ENCODE measurements at places on chromosomes 6 and 20.
A peak's percentile ranks its signal among the peaks of the same experiment; 100 is the strongest.

- no peak for DNase-seq
Observed at GRCh38 chr6:119142041-119142440, 63.6 kb upstream of the FAM184A start.

DNA sequence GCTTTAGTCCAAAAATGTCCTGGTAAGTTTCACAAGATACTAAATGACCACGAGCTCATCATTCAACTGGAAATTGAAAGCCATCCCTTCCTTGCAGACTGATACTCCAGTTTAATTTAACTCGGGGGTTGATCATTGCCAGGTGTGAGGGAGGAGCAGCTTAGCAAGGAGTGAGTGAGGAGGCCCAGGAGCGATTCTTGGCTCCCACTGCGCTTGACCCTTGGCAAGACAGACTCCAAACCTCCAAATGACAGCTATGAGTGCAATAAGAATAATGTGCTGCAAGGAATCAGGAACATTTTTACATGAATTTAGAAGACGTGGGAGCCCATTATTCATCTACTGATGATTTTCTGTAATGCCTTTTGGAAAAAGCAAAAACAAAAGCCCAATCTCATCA lies 64.9 kb downstream of the LAMA4 start:
- no peak for DNase-seq

DNA sequence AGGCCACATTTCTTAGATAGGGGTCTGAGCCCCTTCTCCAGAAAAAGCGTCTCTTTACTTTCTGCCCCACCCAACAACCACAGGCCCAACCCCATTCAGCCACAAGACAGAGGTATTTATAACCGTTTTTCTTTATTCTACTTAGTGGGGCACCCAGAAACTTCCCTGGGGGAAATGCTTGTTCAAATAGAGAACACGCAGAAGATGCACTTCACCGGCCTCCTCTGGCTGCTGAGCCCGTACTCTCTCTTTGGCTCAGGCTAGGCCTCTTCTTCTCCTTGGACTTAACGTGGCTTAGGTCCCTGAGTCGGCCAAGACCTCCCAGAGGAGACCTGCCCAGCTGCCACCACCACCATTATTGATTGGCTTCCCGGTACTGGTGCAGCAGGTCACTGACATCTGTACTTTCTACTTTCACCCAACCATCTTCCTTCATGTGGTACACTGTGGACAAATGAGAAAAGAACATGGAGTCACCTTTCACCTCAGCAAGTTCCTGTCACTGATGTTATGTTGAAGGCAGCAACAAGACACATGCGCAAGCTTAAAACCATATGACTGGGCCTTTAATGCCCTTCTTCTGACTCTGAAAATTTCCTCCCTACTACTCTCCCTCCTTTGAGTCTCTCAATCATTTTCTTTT lies 2.2 kb upstream of the TAP2 start:
- no peak for DNase-seq

DNA sequence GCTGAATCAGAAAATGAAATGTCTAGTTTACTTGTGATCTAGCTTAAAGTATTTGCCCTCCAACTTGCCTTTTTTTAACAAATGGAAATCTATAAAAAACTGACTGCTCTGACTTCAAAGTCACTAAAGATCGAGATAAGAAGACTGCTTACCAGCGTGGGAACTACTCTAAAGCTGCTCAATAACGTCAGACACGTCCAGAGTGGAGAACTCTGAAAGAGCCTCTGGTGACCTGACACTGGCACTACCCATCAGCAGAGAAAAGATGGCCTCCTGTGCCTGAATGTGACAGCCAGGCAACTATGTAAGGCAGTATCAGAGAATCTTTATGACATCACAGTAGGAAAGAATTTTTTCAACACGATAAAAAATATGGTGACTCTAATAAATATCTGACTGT lies 202.1 kb upstream of the SHLD1 start:
- no peak for DNase-seq

DNA sequence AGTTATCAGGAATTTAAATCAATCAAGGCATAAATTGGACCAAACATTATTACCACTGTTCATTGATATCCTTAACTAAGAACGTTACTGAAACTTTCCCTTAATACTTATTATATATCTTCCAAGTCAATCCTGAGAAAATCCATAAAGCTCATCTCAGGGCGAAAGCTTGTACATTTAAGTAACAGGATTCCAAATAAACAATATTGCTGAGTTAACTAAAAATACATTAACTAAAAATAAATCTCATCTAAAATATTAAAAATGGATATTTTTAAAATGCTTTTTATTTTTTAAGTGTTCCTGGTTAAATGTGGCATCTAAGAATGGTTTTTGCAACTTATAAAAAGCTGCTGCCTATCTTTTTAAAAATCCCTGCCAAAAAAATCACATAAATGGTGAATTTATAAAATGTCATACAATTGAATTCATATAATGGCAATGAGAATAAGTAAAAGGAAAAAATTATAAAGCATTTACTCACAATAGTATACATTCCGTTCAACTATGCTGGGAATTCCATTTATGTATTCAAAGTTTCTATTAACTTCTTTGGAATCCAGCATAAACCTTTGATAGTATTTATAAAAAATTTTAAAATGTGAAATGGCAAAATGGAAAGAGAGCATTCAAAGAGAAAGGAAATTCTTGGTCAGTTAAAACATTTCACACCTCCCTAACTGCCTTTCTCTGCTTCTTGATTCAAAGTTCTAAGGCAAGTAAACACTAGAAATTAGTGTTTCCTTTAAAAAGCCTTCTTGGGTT lies 20.8 kb upstream of the GMDS start:
- no peak for DNase-seq

GRCh38 chr6:43088654-43089056 lies 12.5 kb downstream of the PTK7 start:
- no peak for DNase-seq

DNA sequence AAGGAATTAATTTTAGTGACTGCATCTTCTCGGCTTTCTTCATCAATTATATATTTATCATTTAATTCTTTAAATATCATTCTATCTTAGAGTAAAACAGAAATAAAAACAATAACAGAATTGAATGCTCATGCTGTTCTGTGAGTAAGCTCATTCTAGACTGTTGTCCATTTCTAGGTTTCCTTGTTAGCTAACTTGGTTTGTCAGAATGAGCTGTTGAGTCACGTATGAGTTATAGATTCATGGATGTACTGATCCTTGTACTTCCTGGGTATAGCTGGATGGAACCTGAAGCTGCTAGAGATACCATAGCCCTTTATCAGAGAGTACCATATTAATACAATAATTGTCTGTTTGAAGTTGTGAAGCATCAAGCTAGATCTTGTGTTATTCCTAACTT lies 515.3 kb downstream of the TENT5A start:
- DNase-seq: no peak

- DNase-seq: no peak
Observed at GRCh38 chr20:40101560-40101959, 587.5 kb downstream of the MAFB start.

- DNase-seq: no peak
Observed at GRCh38 chr20:31608251-31608945, 3.3 kb downstream of the ID1 start.

DNA sequence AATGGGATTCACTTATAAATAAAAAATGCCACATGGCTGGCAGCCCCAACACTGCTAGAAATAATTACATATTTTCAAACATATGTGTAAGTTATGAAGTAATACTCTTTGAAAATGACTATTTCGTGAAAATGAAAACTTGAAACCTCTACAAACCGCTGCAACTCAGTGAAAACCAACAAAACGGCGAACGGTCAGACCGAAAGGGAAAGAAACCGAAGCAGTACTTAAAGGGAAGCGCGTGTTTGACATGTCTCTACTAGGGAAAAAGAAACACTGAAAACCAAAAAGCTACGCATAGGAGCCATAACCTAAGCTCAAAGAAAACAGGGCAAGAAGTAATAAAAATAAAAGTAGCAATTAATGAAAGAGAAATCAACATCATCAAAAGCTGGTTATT lies 121.0 kb upstream of the GGTLC1 start:
- no peak for DNase-seq

- peak; percentile 53 for DNase-seq
Observed at GRCh38 chr6:31068669-31069340, 43.6 kb downstream of the C6orf15 start.

DNA sequence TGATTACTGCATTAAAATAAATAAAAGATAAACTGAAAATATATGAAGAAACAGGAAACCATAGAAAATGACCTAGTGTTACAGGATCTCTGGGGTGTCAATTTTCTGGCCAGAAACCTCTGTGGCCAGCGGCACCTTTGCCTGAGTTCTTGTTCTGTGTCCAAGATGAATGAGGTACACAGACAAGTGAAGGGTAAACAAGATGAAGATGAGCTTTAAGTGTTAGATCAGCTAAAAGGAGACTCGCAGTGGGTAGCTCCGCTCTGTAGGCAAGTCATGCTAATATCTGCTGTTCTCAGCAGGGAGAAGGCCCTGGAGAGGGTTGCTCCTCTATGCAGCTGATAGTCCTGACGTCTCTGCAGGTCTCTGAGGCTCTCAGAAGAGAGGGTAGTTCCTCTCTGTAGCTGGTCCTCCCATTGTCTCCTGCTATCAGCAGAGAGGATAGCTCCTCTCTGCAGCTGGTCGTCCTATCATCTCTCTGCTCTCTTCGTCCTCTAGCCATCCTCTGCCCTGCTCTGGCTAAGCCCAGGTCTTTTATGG lies 35.9 kb upstream of the TBC1D22B start:
- DNase-seq: no peak

DNA sequence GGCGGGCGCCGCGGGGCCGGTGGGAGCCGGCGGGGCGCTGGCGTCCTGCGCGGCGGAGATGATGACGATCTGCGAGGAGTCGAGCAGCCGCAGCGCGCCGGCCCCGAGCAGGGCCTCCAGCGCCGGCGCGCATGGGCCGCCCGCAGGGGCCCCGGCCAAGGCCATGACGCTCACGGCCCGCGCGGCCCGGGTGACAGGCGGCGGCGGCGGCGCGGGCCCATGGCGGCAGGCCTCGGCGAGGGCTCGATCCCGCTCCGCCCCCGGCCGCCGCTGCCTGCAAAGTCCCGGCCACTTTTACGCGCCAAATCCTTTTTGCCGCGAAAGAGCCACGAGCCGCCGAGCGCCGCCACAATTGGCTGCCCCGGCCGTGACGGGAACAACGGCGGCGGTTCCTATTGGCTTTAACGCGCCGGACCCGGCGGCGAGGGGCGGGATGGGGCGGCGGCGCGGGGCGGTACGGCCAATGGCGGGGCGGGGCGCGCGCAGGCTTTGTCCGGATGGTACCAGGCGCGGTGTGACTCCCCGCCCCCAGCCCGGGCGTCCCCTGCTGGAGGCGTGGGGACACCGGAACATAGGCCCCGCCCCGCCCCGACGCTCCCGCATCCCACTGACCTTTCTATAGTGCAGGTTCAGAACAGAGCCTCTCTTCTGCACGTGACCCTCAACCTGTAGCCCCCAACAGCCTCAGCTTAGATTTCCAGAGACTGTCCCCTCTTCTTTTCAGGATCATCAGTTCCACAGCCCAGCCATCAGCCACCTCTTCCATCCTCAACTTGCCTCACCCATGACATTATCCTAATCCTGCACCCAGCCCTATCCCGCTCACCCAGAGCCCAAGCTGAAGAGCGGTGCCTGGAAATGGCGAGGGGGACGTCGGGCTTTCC lies at the start of gene E2F1:
TSS of gene E2F1 (minus strand) at position 286 of the 884 bp plus-strand sequence. CDS start at position 165, 121 bp downstream.
- peak; percentile 77 for DNase-seq

DNA sequence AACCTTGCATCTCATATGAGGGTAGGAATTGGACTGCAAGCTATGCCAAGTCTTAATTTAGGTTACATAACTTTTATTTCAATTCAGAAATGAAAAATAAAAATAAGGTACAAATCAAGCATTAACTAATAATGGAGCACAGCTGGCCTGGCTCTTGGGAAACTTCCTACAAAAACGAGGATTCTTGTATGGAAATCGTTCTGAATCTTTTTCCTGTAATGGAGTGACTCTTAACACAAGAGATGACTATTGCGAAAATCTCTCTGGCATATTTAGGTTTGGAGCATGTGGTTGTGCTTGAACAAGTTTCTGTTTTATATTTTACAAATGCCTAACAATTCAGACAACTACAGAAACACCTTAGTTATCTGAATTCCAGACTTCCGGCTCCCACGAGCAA lies 34.0 kb upstream of the PI16 start:
- DNase-seq: no peak

DNA sequence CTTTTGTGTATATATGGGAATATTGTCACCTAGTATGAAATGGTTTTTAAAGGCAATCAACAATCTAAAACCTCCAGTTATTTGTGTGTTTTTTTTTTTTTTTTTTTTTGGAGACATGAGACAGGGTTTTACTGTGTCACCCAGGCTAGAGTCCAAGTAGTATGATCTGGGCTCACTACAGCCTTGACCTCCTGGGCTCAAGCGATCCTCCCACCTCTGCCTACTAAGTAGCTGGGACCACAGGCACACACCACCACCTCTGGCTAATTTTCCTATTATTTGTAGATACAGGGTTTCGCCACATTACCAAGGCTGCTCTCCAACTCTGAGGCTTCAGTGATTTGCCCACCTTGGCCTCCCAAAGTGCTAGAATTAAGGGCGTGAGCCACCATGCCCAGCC lies 349.9 kb downstream of the UTRN start:
- DNase-seq: no peak

DNA sequence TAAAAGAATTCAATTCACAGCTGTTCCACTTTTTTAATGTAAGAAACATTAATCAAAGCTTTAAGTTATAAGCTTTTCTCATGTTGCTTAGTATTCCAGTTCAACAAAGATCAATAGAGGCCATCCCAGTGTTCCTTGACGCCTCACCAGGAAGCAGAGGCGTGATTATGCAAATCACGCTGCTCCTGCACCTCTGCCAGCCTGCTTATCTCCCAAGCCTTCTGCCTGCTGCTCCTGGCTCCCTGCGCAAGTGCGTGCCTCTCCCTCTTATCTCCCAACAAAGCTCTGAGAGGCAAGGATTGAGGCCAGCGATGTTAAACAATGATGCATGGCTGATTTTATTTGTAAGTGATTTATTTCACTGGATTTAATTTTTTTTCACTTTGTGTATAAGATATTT lies 42.8 kb downstream of the INSM1 start:
- DNase-seq: no peak

GRCh38 chr20:23232679-23233308 lies 117.8 kb upstream of the NXT1 start:
- DNase-seq: no peak

Measured in activated naive CD4-positive, alpha-beta T cell (primary cell).